ENCODE measurements at places on chromosomes 5 and 9.

DNA sequence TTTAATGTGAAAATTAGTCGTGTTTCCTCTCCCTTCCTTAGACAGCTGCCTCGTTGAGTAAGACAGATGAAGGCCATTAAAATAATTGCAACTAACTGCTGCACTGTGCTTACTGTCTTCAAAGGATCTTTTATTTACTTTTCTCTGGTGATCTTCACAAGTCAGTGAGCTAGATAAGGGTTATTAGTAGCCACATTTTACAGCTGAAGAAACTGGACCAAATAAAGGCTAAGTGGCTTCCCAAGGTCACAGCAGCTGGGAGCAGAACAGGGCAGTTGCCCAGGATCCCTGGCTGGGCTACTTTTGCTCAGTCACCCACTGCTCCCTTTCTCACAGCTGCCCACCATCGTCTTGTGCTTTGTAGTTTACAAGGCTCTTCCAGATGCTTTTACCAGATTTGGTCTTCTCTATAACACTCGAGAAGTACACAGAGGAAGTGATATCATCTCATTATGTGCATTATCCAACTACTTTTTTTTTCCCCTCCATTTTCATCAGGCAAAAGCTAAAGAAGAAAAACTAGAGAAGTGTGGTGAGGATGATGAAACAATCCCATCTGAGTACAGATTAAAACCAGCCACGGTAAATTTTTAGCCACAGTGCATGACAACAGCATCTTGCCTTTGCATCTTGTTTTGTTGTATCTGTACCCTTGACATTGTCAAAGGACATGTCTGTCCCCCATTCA lies 61.8 kb downstream of the ERAP1 start:
- DNase-seq = no peak

GRCh38 chr9:93308676-93309075 lies 124.7 kb downstream of the WNK2 start:
- no peak for DNase-seq

- no peak for DNase-seq
Observed at GRCh38 chr5:34496701-34497469, 159.2 kb upstream of the RAI14 start.

- DNase-seq = no peak
Observed at GRCh38 chr5:141484641-141485311, at the start of gene PCDHGC4. Gene PCDHGC4, plus strand, starts transcription at chr5:141485030. Its CDS starts 144 bp downstream, at chr5:141485174.

DNA sequence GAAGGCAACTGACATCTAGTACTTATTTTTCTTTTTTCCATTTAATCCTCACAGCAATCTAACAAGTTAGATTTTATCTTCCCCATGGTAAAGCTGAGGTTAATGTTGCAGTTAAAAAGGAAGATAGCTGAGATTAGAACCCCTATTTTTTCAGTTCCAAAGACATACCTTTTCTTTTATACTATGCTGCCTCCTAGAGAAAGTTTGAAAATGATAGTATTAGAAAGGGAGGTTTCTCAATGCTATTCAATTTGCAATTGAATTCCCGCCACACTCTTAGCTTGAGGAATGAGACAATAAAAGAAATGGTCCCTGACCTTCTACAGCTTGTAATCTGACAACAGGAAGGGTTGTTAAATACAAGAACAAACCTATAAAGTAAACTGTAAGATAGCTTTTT lies 195.9 kb upstream of the TRIM32 start:
- no peak for DNase-seq

DNA sequence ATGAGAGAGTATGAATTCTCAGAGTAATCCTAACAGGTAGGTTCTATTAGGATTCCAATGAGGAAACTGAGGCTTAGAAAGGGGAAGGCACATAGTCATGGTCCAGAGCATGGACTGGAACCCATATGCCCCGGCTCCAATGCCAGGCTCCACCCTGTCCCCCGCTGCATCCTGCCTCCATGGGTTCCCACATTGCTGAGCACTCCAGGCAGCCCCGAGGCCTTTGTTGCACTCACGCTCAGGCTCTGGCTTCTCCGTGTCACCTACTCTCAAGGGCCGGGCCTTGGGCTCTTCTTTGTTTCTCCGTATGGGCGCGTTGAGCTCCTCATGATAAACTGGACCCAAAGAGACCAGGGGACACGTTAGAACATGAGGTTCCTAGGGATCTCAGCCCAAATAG lies 5.0 kb upstream of the TOR1A start:
- no peak for DNase-seq

DNA sequence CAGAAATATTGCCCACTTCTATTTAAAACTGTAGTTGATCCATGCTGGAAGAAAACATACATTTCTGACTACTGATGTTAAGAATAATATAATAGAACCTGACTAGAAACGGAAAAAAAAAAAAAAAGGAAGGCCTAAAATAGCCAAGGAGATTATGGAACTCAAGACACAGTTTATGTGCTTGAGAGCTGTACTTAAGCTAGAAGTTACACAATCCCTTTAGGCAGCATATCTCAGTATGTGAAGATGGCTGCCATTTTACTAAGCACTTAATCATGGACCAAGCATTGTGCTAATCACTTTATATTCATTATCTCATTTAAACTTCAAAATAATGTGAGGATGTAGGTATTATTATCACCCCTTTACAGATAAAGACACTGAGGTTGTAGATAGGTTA lies 73.0 kb upstream of the NR4A3 start:
- DNase-seq = no peak

DNA sequence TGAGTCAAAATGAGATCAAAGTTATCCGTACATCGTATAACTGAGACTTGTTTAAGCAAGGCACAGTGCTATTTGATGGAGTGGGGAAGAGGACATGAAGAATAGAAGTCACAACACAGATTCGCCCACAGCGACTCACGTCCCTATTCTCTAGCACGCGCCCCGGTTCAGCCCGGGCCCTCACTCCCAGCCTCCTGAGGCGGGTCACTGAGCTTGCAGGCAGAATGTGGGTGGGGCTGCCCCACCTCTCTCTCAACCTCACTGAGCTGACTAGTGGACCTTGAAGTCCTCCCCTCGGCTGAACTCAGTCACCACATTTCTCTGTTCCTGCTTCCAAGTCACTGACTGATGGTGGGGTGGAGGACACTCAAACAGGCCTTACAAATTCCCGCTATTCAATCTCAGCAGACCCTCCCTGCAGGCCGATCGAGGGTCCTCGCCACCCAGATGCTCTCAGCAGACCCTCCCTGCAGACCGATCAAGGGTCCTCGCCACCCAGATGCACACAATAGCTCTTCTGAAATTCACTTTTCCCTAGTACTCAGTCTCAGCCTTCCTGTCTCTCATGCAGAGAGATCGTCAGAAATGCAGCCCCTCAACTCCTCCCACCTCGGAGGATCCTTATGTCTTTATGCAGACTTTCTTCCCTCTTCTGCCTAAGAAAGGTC lies 12.9 kb downstream of the GLDC start:
- no peak for DNase-seq

DNA sequence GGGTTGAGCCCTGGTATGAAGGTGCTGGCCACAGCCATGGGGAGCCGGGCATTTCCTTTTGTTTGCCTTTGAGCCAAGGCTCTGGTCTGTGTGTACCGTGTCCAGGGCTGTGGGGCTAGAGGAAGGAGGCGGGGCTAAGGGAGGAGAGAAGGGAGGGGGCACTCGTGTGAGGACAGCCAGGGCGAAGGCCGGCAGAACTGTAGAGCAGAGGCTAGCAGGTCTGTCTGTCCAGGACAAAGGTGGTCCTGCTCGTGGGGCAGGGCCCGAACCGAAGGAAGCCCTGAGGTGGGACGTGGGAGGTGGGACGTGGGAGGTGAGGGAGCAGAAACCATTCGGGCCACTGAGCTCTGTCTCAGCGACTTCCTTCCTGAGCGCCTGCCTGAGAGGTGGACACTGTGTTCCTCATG lies 41.3 kb upstream of the TESK1 start:
- DNase-seq = no peak

- DNase-seq = no peak
Observed at GRCh38 chr5:143197260-143197656, 206.2 kb downstream of the NR3C1 start.

Data from activated T-helper 1 cell treated with anti-CD3 and anti-CD28 coated beads, Interleukin-12 subunit alpha, Interleukin-12 subunit beta, Interleukin-2, Interleukin-4 antibody, amounts not matched to agents 30 ng/mL and 10 ng/mL and 1 ng/mL, durations not matched to agents 14 hours and 24 hours and 36 hours (primary cell).